ENCODE measurements at places on chromosomes 7 and 10. TPM values are rescaled to one million over a fixed set of nuclear protein-coding genes. Genes with fewer than 3 reads are reported as not detected.
A peak's percentile ranks its signal among the peaks of the same experiment; 100 is the strongest.

Gene POU6F2
- 1.3 TPM for polyA plus RNA-seq

Gene LMOD2
- 3.6 TPM for polyA plus RNA-seq

- H3K27ac ChIP-seq: peak overlapping the region; percentile 84
- peaks cover 20% of the 10 kb centered on the region for H3K4me1 ChIP-seq
- no peak overlapping the region for H3K4me3 ChIP-seq
- no peak for DNase-seq
- H3K27me3 ChIP-seq: no peaks in the 10 kb centered on the region
These were observed 23.6 kb upstream of the ZCCHC24 start for GRCh38 chr10:79468841-79469585.

GRCh38 chr10:50987934-50988333 is 86.4 kb upstream of the PRKG1 start:
- no peaks in the 10 kb centered on the region for H3K36me3 ChIP-seq
- H3K4me3 ChIP-seq: no peak overlapping the region
- no peak overlapping the region for H3K27ac ChIP-seq
- H3K27me3 ChIP-seq: no peaks in the 10 kb centered on the region
- no peak for DNase-seq
- no peaks in the 10 kb centered on the region for H3K4me1 ChIP-seq

- H3K27me3 ChIP-seq: no peaks in the 10 kb centered on the region
- no peaks in the 10 kb centered on the region for H3K4me1 ChIP-seq
- H3K36me3 ChIP-seq: no peaks in the 10 kb centered on the region
- H3K27ac ChIP-seq: no peak overlapping the region
- no peak overlapping the region for H3K4me3 ChIP-seq
These were observed 6.7 kb upstream of the COA1 start for GRCh38 chr7:43735802-43736603.

DNA sequence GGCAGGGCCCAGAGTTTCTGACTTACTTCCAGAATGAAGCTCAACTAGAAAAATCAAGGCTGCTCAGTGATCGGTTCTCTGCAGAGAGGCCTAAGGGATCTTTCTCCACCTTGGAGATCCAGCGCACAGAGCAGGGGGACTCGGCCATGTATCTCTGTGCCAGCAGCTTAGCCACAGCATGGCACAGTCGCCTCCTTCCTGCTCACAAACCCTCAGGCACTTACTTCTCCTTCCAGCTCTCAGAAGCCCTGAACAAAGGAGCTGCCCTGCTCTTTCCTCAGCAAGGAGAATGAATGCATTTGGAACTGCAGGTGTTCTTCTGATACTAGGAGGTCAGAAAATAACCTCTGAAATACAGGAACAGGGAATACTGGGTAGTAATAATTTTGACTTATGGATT is 219.7 kb upstream of the PRSS1 start:
- H3K27me3 ChIP-seq: no peaks in the 10 kb centered on the region
- no peaks in the 10 kb centered on the region for H3K36me3 ChIP-seq
- no peak for DNase-seq
- no peaks in the 10 kb centered on the region for H3K4me1 ChIP-seq
- H3K27ac ChIP-seq: no peak overlapping the region

- peak overlapping the region; percentile 73 for H3K4me3 ChIP-seq
- H3K27me3 ChIP-seq: no peaks in the 10 kb centered on the region
- no peak for DNase-seq
- H3K36me3 ChIP-seq: no peaks in the 10 kb centered on the region
These were observed 104.9 kb upstream of the LEP start for GRCh38 chr7:128136215-128136597.

- H3K36me3 ChIP-seq: no peaks in the 10 kb centered on the region
- H3K4me3 ChIP-seq: no peak overlapping the region
- no peak overlapping the region for H3K27ac ChIP-seq
- no peak for DNase-seq
- no peaks in the 10 kb centered on the region for H3K27me3 ChIP-seq
These were observed 11.7 kb upstream of the HILPDA start for GRCh38 chr7:128443831-128444600.

Data from testis (tissue), 5 donors.